Omental fat pad (tissue), 4 donors: ENCODE measurements at places on chromosomes 3 and 15. TPM values are rescaled to one million over a fixed set of nuclear protein-coding genes. Genes with fewer than 3 reads are reported as not detected.

The MEX3B gene
- 1.6 TPM for total RNA-seq

The WNT5A gene
- 11.4 TPM for total RNA-seq

- no peak for DNase-seq
Measured at GRCh38 chr3:134799393-134799792, 4.3 kb downstream of the EPHB1 start.

The MTHFS gene
- total RNA-seq: 20.8 TPM

- DNase-seq: peak; percentile 46
Measured at GRCh38 chr15:28021281-28022039, 77.7 kb downstream of the OCA2 start.
